Smooth muscle cell of trachea (primary cell): ENCODE measurements at places on chromosomes 7 and 10. TPM values are rescaled to one million over a fixed set of nuclear protein-coding genes. Genes with fewer than 3 reads are reported as not detected.

The TMEM229A gene
- total RNA-seq = not detected in 2 replicates

The ACSM6 gene
- total RNA-seq = not detected in 2 replicates

The NUTM2E gene
- total RNA-seq = 0.15 TPM in 1 of 2 replicates, not detected in the other

The IFIT2 gene
- 8.7 and 15.7 TPM in 2 replicates for total RNA-seq

The RPA3 gene
- 11.4 and 79.6 TPM in 2 replicates for total RNA-seq

The SRRM3 gene
- total RNA-seq = 0.58 and 2.8 TPM in 2 replicates

The NEUROG3 gene
- not detected in 2 replicates for total RNA-seq

The ADRA2A gene
- under 0.01 TPM in 1 of 2 replicates, not detected in the other for total RNA-seq

The ELMO1 gene
- total RNA-seq = 0.66 and 0.73 TPM in 2 replicates

The CCDC172 gene
- not detected in 2 replicates for total RNA-seq
